ENCODE measurements at places on chromosomes 2 and 18.

DNA sequence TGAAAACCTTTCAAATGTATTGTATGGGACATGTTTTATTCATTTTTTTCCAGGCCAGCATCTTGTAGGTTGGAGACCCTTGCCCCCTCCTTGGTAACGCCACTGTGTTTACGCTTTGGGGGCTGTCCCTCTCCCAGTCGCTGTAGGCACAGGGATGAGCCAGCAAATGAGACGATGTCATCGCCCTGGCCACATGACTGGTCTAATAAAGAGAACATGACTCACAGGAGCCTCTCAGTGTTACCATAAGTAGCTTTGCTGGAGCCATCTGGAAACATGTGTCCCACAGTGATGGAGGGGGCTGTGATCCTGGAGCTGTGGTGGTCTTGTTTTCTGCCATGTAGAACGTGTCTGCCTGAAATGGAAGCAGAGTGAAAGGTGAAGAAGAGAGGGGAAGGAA lies 78.9 kb downstream of the CD8B2 start:
- DNase-seq = no peak

- DNase-seq = no peak
These were observed 168.7 kb downstream of the TCF4 start for GRCh38 chr18:55419132-55419946.

DNA sequence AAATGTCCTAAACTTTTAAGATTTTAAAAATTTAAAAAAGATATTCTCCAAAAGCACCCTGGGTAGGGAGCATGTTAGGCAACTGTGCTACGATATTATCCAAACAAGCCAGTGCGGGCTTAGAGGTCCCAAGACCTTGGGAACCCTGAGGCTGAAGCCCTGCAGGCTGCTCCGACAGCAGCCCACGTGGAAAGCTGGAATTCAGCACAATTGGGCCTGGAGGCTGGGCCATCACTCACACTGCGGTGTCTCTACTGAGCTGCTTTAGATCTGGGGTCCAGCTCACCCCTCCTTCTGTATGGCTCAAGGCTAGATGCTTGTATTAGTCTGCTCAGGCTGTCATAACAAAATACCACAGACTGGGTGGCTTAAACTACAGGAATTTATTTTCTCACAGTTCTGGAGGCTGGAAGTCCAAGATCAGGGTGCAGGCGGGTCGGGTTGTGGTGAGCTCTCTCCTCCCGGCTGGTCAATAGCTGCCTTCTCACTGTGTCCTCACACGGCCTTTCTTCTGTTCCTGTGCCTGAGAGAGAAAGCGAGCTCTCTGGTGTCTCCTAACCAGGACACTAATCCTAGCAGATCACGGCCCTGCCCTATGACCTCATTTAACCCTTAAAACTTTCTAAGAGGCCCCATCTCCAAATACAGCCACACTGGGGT lies 42.5 kb downstream of the DPYSL5 start:
- no peak for DNase-seq

GRCh38 chr2:172834881-172835280 lies 99.2 kb downstream of the RAPGEF4 start:
- no peak for DNase-seq

DNA sequence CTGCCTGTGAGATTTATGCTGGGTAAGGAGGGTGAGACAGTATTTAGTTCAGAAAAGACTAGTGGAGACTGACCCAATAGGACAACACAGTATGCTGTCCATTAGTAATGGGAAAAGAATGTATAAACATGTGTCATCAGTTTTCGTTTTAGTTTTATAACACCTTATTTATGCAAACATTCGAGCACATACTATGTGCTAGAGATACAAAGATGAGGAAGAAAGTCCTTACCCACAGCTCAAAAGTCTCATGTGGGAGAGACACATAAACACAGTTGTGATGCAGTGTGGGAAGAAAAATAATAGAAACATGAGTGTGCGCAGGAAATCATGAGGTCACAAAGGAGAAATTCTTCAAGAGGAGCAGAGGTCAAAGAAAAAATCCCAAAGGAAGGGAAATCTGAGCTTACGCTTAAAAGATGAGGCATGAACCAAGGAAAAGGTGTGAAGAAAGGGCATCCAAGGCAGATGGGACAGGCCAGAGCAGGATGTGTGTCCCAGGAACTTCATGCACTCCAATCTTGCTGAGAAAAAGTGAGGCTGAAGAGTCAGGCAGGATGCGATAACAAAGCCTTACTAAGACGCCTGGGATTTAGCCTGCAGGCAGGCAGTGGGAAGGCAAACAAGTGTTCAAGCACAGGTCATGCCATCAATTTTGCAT lies 8.1 kb downstream of the METTL21A start:
- no peak for DNase-seq

DNA sequence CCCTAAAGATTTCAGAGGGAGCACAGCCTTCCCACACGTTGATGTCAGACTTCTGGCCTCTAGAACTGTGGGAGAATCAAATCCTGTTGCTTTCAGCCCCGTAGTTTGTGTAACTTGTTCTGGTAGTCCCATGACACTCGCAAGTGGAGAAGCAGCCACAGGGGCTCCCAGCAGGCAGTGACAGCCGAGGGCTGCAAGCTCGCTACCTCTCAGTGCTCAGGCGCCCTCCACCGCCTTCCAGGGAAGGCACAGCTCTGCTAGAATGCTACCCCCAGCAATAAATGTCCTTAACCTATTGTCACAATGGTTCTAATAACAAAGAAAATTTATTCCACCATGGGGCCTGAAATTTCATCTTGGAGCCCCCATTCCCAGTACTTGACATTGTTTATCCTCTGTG lies 143.1 kb upstream of the ZNF236 start:
- no peak for DNase-seq

DNA sequence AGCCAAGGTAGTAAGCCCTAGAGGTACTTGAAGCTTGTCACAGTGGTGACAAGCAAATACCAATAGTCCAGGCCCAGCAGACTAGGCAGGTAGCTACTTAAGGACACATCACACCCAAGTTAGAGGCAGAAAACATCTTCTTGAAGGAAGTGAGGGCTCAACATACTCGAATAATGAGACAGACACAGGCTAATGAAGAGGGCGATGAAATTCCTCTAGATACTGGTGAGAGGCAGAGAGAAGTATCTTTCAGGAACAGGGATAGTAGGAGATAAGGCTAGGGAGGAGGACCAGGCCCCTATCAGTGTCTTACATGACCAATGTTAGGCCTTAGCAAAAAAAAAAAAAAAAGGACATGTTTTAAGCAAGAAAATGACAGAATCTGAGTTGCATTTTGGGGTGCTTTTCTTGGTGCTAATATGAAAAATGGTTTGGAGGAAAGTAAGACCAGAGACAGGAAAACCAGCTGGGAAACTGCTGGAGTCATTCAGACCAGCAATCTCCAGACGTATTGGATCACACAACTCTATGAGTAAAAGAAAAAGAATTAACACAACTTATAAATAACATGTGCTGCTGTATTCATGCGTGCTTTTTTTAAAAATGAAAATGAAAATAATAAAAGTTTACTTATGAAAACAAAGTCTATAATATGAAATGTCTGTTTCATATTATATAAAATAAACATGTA lies 37.7 kb downstream of the COBLL1 start:
- DNase-seq = no peak

- DNase-seq = no peak
These were observed 157.6 kb downstream of the FAM210A start for GRCh38 chr18:13568443-13569392.

GRCh38 chr2:189014449-189015138 lies 40.4 kb downstream of the COL3A1 start:
- no peak for DNase-seq

DNA sequence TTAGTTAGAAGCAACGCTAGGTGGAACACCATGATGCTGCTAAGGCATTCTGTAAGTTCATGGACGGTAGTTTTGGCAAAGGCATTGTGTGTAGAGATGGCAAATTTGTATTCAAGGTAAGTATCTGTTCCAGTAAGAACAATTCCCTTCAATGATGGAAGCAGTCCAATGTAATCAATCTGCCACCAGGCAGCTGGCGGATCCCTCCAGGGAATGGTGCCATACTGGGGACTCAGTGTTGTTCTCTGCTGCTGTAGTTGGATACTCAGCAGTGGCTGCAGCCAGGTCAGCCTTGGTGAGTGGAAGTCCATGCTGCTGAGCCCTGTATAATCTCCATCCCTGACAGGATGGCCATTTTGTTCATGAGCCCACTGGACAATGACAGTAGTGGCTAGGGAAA lies 62.8 kb downstream of the ARL6IP6 start:
- DNase-seq = no peak

DNA sequence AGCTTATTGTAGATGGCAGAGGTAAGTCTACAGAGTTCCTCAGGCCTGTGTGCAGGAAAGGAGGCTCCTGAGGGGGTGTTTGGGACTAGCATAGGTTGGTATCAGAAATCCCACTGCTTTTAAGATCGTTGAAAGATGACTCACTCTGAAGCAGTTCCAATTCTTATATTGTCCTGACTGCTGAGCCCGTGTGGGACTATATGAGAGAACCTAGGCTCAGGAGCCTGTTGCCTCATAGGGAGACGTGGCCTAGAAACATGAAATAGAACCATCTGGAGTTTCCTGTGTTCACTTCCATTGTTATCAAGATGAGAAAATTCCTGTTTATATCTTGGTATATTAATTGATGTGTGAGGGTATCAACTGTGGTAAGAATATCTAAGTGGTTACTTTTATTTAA lies 5.7 kb downstream of the CCT7 start:
- no peak for DNase-seq

- DNase-seq = no peak
These were observed 75.2 kb downstream of the RIT2 start for GRCh38 chr18:43040281-43040680.

- no peak for DNase-seq
These were observed 1281.7 kb upstream of the CELF4 start for GRCh38 chr18:38847326-38847725.

DNA sequence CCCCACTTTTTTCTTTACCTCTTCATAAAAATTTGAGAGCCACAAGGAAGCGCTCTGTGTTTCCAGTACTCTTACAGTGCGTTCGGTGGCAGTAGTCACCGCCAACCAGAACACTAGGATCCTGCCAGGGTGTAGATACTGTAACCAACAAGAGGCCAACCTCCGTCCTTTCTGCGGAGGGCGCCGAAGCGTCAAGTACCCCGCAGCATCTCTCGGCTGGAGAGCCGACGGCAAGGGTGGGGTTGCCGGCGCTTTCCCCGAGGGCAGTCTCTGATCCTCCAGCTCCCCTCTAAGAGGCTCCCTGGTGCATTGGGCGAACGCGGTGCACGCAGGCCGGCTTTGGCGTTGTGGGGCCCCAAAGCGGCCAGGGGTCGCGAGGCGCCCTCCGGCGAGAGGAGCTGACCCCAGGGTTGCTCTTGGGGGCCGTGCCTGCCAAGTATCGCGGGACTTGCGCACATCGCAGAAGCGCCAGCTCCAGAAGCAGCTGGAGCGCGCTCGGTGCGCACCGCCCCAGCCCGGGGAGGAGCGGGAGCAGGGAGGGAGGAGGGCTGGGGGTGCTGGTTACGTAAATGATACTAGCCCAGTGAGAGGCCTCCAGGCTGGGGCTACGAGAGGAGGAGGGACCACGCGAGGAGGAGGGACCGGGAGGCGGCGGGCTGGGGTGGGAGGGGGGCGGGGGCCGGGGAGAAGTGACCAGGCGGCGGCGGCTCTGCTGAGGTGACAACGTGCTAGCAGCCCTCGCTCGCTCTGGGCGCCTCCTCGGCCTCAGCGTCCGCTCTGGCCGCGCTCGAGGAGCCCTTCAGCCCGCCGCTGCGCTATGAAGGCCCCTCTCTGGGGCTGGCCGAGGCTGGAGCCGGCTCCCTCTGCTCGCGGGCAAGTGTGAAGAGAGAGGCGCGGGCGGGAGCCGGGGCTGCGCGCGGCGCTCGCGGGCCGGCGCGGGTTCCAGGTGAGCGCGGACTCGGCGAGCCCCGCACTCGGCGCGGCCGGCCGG lies at the start of gene GALNT13:
GALNT13 (plus strand) TSS at position 692 of the 991 bp plus-strand sequence.
- DNase-seq = no peak

DNA sequence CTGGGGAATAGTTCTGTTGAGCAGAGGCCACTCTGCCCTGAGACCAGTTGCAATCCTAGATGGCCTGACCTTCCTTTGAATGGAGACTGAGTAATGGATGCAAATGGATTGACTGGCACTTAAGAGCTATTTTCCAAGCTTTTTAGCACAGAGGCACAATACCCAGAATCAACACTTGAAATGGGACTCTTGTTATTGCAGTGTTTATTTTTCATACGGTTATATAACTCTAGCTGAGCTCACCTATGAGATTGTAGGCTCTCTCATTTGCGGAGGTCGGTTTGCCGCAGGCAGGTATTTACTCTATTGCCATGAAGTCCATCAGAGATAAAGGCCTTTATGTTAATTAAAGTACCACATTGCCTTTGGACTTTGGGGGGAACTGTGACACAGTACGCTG lies 422.3 kb upstream of the CELF4 start:
- DNase-seq = no peak

DNA sequence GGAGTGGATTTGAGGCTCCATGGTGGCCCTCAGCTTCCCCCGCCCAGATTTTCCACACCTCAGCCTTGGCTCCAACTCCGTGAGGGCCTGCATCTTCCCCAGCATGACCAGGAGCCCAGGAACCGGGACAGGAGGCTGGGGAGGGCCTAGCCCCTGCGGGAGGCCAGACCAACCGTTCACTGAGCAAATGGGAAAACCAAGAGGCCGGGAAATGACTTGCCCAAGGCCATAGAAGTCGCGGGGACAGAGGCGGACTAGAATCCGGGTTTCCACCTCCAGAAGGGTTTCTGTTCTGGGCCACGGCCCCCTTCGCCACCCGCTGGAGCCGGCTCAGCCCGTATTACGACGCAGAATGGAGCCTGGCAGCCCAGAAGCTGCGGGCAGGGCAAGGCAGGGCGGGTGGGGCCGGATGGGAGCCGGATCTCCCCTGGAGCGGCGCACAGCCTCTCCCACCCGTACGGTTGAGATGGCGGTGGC lies 7.9 kb upstream of the CRYBA2 start:
- DNase-seq = no peak

GRCh38 chr18:61765097-61765496 lies 127.7 kb downstream of the RNF152 start:
- DNase-seq = no peak

GRCh38 chr2:54757500-54757899 lies 34.0 kb downstream of the EML6 start:
- no peak for DNase-seq

DNA sequence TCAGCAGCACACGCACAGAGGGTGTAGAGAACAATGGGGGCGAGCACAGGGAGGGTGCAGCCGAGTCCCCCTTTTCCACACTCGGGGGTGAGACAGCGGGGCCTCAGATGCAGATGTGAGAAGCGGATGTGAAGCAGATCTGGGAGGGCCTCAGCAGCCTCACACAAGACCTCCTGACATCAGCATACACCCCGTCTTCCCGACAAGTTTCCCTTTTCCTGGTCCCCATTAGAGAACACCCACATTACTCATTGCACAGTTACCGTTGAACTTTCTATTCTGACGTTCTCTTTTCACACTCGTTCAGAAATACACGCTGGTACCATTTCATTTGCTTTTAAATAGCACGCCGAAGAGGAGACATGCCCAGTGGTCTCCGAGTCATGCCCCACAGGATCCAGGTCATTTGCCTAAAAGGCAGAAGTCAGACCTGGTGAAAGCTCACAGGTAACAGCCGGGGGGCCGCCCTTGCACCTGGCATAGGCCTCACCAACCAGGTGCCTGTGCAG lies 129.5 kb upstream of the ID2 start:
- no peak for DNase-seq

- no peak for DNase-seq
These were observed 61.1 kb downstream of the MEIS1 start for GRCh38 chr2:66495788-66496640.

Measured in T-cell (primary cell).